ENCODE measurements at places on chromosomes 13 and 19.

- DNase-seq: peak; percentile 32
These were observed 30.4 kb upstream of the IRS2 start for GRCh38 chr13:109816808-109817203.

- DNase-seq: no peak
These were observed 397.7 kb downstream of the TDRD3 start for GRCh38 chr13:60794751-60795150.

- DNase-seq: no peak
These were observed 24.9 kb upstream of the PNMA8B start for GRCh38 chr19:46520616-46521015.

- peak; percentile 34 for DNase-seq
These were observed 76.9 kb downstream of the FOXO1 start for GRCh38 chr13:40589285-40590109.

DNA sequence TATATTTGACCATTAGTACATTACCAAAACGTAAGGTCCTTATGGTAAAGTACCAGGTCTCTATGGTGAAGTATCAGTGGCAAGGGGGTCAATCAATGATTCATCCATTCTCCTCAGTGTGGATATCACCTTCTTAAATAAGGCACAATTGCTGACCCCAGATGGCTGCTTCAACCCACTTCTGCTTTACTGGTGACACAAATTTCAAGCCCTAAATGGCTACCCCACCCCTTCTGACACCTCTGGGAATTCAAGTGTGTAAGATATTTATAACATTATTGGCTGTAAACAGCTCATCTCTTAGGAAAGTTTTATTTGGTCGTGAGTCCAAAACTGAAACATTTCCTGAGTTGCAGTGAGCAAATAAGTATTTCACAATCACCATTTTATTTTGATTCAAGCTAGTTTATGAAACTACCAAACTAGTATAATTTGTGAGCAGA, 7.9 kb upstream of the WBP4 start:
- no peak for DNase-seq

Measured in hepatic stellate cell (primary cell).